SJSA1 (cell line): ENCODE measurements at places on chromosomes 3 and 15.

DNA sequence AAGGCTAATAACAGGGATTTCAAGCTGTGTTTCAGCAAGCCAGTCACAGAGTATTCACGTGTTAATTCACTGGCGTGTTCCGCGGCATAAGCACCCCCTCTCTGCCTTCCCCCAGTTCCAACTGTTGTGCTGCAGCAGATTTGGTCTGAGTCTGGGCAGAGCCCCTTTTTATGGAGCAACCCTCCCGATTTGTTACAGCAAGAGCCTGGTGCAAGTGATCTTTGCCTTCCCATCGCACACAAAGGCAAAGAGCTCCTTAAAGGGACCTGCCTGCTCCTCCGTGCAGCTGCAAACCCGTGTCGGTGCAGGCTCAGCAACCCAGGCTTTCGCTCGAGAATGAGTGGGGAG is 170.5 kb downstream of the KCNAB1 start:
- DNase-seq, result no peak

- peak; percentile 56 for DNase-seq
Measured at GRCh38 chr15:62619526-62619925, 423.0 kb upstream of the TPM1 start.

- no peak for DNase-seq
Measured at GRCh38 chr3:136134091-136134490, 62.0 kb downstream of the MSL2 start.

DNA sequence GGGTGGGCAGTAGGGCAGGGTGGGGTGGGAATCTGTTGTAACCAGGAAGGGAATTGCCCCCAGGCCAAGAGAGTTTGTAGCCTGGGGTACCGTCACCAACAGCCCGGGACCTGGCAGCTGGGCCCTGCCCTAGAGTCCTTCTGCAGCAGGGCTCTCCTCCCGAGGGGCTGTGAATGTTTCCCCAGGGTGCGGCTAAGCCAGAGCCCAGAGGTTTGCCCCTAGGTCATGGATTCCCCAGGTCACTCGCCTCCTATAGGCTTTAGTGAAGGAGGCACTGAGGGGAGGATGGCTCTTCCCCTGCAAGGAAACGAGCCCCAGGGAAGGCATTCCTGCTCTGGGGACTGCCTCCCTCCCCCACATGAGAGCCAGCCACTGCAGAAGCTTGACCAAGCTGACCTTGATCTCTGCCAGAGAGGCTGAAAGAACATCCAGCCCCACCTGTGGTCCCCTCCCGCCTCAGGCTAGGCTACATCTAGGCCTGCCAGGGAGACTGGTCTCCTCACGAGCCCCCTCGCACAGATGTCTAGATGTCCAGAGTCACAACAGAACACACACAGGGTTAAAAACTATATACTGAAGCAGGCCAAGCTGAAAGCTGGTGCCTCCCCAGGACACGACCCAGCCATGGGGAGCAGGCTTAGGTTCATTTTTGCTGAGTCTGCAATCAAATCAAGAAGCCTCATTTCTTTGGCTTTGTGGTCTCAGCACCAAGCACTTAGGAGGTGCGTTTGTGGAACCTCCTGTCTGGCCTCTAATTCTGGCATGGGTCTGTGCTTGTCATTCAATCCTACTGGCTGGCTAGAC is 69.1 kb upstream of the TAMM41 start:
- DNase-seq, result no peak

DNA sequence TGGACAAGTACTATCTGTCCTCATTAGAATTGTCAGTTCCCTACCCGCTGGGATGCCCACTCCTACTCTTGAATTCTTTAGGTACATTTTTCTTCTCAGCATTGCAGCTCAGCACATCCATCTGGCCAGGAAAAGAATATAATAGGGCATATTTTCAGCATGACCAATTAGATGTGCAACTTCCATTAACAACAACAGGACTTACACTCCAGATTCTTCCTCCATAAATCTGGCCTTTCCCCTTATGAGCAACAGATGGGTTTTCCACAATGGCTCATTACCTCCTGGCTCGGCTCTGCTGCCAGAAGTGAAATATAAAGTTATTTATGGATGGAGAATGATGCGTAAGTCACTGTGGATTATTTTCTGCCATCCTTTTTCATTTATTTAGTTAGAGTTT is 443.8 kb upstream of the TGFBR2 start:
- DNase-seq, result no peak

DNA sequence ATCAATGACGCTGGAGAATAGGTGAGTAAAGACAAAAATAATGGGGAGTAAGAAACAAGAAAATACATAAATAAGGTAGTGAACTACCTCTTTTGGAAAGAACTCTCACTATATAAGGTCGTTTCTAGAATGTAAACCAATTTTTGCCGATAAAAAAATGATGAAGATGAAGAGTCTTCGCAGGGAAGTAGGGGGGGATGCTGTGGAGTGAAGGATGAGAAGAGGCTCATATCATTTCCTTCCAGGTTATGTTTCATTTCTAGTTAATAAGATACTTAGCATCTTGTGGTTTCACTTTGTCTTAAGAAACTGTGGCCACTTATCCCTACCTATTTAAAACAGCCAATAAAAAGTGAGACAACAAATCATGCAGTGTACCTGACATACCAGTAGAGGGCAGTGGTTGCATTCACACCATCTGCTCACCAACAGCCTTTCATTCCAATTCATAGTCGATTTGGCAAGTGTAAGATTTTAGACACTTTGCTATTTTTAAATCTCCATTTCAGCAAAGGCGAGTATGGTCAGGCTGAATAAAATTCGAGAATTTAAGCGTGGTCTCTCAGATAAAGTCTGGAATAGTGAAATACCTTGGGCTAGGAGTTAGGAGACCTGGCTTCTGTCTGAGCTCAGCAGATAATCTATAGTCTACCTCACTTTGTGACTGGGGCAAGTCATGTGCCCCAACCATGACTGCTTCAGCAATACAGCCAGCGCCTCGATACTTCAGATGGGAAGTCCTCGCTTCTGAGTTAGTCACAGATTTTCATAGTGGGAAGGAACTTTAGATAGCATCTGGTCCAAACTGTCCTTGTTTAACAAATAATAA is 28.9 kb upstream of the ICE2 start:
- no peak for DNase-seq

GRCh38 chr3:134614955-134615354 is 35.9 kb downstream of the KY start:
- no peak for DNase-seq

GRCh38 chr3:191770541-191770940 is 309.6 kb downstream of the PYDC2 start:
- DNase-seq, result no peak

GRCh38 chr3:172904711-172905373 is 154.3 kb downstream of the ECT2 start:
- no peak for DNase-seq
